MM.1S (cell line): ENCODE measurements at places on chromosomes 12 and 14.

- no peak for DNase-seq
These were observed 173.8 kb upstream of the RGS6 start for GRCh38 chr14:71758229-71758951.

GRCh38 chr14:68976160-68977067 is 2.7 kb downstream of the ACTN1 start:
- DNase-seq = no peak

- no peak for DNase-seq
These were observed 352.9 kb upstream of the RGS6 start for GRCh38 chr14:71579331-71579730.

GRCh38 chr12:68800294-68800693 is 7.7 kb upstream of the MDM2 start:
- no peak for DNase-seq

DNA sequence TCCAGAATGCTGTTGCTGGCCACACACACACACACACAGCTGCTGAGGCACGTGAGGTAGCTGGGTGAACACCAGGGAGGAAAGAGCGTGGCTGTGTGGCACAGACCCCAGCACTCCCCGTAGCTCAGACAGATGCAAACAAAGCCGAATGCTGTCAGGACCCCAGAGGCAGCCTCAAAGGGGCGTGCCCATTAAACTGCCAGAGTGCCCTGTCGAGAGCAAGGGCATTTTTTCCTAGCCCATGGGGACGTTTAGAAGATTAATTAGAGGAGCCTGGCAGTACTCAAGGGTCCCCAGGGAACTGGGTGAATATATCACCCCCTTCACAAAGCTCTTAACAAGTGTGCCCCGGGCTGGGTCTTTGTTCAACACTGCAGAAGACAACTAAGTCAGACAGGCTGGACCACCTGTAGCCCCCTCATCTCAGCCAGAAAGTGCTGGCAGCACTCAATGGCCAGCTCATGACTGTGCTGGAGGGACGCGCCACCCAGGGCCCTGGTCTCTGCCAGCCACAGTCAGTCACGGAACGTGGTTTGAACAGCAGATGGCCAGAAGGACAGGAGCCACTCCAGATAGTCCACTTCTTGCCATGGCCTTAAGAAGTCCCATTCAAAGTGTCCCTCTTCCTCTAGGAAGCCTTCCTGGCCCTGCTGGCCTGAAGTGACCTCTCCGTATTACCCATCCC is 37.5 kb downstream of the TTC7B start:
- DNase-seq = no peak
